ENCODE measurements at places on chromosomes 11 and 22. TPM values are rescaled to one million over a fixed set of nuclear protein-coding genes. Genes with fewer than 3 reads are reported as not detected.

Gene ARHGAP20
- polyA plus RNA-seq: 9.0 TPM

Gene DDTL
- 3.6 TPM for polyA plus RNA-seq

Gene VWA5A
- 122 TPM for polyA plus RNA-seq

Gene LAYN
- 4.6 TPM for polyA plus RNA-seq

Gene IRAG1
- polyA plus RNA-seq: 4.5 TPM

Gene TOB2
- 45.5 TPM for polyA plus RNA-seq

Gene CD3E
- 0.63 TPM for polyA plus RNA-seq

Gene FGF3
- 0.10 TPM for polyA plus RNA-seq

Gene PANX3
- polyA plus RNA-seq: not detected

- DNase-seq: no peak
- no peaks in the 10 kb centered on the region for H3K27me3 ChIP-seq
- H3K4me1 ChIP-seq: no peaks in the 10 kb centered on the region
- no peak overlapping the region for H3K27ac ChIP-seq
- H3K4me3 ChIP-seq: no peak overlapping the region
- no peaks in the 10 kb centered on the region for H3K36me3 ChIP-seq
Measured at GRCh38 chr11:62370743-62371440, 33.6 kb downstream of the ASRGL1 start.

DNA sequence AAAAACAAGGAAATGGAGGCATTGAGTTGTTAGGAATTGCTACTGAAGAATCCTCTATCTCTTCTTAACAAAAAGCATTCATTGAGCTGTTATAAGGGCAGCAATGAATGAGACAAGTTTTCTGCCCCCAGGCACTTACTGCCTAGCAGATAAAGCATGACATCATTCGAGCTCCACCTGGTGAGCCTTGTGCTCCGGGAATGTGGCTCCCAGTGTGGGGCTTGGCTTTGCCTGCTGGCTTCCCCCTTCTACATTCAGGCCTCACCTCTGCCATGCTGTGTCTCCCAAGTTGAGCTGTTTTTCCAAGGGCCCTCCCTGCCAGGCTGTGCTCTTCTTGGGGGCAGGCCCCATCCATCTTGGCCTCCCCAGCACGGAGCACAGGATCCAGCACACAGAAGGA is 56.9 kb upstream of the EIF3D start:
- peaks cover 8% of the 10 kb centered on the region for H3K4me1 ChIP-seq
- no peak for DNase-seq
- no peaks in the 10 kb centered on the region for H3K36me3 ChIP-seq
- H3K4me3 ChIP-seq: no peak overlapping the region
- H3K27me3 ChIP-seq: peaks cover 17% of the 10 kb centered on the region
- no peak overlapping the region for H3K27ac ChIP-seq

DNA sequence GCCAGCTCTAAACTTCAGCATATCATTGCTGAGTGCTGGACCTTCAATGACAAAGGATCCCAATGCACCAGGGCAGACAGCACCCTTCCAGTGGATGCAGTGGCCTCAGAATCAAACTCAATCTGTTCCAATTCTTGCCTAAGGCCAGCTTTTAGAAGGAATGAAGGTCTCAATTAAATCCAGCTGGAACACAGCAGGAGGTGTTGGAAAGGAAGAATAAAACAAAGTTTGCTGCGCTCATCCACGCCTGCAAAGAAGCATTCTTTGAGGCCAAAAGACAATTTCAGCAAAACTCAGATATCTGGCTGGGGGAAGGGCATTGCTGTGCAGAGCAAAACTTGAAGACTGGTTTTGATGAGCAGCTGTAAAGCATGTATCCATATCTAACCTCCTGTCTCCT is 120.7 kb downstream of the CCDC81 start:
- no peaks in the 10 kb centered on the region for H3K27me3 ChIP-seq
- no peak for DNase-seq
- H3K27ac ChIP-seq: no peak overlapping the region
- peaks cover 9% of the 10 kb centered on the region for H3K4me1 ChIP-seq
- no peaks in the 10 kb centered on the region for H3K36me3 ChIP-seq
- no peak overlapping the region for H3K4me3 ChIP-seq

- no peaks in the 10 kb centered on the region for H3K36me3 ChIP-seq
- no peak overlapping the region for H3K4me3 ChIP-seq
- peaks cover 55% of the 10 kb centered on the region for H3K4me1 ChIP-seq
- peak; percentile 69 for DNase-seq
- H3K27me3 ChIP-seq: peaks cover 6% of the 10 kb centered on the region
Measured at GRCh38 chr22:37310815-37311595, 28.7 kb downstream of the CYTH4 start.

GRCh38 chr11:4441515-4441914 is 7.6 kb upstream of the OR52K2 start:
- no peak for DNase-seq
- H3K4me1 ChIP-seq: no peaks in the 10 kb centered on the region
- no peak overlapping the region for H3K27ac ChIP-seq
- no peaks in the 10 kb centered on the region for H3K27me3 ChIP-seq
- H3K36me3 ChIP-seq: no peaks in the 10 kb centered on the region

DNA sequence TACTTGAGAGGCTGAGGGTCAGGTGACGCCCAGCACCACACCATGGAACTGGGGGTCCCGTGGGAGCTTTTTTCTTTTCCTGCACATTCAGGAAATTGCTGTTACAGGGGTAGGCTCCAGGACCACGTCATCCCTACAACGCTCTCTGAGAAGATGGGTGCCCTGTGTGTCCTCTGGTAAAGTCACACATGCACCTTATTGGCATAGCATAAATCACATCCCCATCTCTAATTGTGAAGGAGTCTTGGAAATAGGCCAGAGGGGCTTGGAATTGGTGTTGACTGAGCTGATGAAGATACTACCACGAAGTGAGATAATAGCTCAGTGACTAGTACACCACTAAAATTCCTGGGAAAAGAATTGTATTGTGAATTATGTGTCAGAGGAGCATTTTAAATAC is 57.6 kb downstream of the TNRC6B start:
- no peaks in the 10 kb centered on the region for H3K27me3 ChIP-seq
- H3K36me3 ChIP-seq: peaks cover 11% of the 10 kb centered on the region

DNA sequence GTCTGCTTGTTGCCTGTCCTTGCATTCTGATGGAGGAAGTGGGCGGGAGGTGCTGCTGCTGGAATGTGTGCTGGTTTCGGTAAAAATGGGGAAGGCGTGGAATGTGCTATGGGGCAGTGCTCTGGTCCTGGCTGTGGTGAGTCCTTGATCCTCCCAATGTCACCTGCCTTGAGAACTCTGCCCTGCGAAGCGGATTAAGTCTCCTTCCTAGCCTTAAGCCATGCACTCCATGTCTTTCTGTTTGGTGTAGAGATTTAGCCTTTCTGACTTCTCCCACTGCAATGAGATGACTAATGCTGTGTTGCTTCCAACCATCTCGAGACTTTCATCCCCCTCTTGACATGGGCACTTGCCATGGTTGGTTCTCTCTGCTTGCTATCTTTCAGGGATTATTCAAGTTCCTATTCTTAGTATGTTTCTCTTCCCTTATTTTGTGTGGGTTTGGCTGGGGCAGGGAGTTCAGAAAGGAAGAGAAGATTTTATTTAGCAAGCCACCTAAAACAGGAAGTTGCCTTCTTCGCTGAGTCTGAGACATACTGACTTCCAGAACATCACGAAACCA is 687.9 kb downstream of the NTM start:
- no peaks in the 10 kb centered on the region for H3K27me3 ChIP-seq
- peak; percentile 71 for DNase-seq
- H3K4me3 ChIP-seq: no peak overlapping the region
- peaks cover 8% of the 10 kb centered on the region for H3K4me1 ChIP-seq

DNA sequence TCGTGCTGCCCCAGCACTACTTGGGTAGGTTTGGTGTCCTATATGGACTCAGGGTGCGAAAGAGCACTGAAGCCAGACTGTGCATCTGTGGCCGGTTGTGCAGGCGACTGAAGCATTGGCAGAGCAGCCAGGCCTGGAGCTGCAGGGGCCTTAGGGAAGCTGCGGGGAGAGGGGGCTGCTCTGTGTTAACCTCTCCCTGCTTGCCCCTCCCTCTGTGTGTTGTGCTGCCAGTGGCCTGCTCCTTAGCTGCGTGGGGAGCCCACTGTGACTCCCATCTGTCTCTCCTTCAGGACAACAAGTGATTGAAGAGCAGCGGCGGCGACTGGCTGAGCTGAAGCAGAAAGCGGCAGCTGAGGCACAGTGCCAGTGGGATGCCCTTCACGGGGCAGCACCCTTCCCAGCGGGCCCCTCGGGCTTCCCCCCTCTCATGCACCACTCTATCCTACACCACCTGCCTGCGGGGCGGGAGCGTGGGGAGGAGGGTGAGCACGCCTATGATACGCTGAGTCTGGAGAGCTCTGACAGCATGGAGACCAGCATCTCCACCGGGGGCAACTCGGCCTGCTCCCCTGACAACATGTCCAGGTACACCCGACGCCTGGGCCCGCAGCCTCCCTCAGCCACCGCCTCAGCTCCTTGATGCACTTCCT is 34.3 kb downstream of the TREH start:
- peaks cover 7% of the 10 kb centered on the region for H3K4me1 ChIP-seq
- no peak overlapping the region for H3K4me3 ChIP-seq
- H3K27me3 ChIP-seq: no peaks in the 10 kb centered on the region

DNA sequence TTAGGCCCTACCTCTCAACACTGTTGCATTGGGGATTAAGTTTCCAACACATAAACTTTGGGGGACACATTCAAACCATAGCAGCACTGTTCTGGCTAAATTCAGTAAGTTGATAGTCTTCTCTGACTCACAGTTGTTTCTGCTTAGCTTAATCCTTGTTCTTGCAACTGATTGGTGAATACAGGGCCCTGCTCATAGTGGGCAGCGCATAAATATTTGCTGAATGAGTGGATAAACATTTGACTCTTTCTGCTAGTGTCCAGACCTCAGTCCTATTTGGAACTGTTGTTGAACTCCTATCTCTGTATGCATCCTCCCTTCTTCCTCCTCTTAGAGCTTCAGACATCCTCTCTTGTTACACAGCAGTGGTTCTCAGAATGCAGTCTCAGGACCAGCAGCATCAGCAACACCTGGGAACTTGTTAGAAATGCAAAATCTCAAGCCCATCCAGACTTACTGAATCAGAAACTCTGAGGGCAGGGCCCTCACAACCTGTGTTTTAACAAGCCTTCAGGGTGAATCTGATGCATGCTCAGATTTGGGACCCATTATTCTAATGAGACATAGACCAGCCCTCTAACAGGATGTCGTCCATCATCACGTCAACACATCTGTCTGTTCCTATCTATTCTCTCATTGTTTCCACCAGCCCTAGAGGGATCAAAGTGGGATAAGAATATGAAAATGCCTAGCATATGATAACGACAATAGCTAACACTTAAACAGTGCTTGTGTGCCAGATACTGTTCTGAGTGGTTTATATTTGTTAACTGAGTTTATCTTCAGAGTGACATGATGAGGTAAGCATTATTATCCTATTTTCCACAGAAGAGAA is 22.3 kb downstream of the SPON1 start:
- no peak overlapping the region for H3K4me3 ChIP-seq
- no peaks in the 10 kb centered on the region for H3K36me3 ChIP-seq
- H3K4me1 ChIP-seq: no peaks in the 10 kb centered on the region
- DNase-seq: no peak
- no peaks in the 10 kb centered on the region for H3K27me3 ChIP-seq

- no peak for DNase-seq
- H3K4me1 ChIP-seq: no peaks in the 10 kb centered on the region
- H3K27ac ChIP-seq: no peak overlapping the region
- H3K36me3 ChIP-seq: no peaks in the 10 kb centered on the region
Measured at GRCh38 chr11:125465701-125466100, 30.4 kb downstream of the FEZ1 start.

DNA sequence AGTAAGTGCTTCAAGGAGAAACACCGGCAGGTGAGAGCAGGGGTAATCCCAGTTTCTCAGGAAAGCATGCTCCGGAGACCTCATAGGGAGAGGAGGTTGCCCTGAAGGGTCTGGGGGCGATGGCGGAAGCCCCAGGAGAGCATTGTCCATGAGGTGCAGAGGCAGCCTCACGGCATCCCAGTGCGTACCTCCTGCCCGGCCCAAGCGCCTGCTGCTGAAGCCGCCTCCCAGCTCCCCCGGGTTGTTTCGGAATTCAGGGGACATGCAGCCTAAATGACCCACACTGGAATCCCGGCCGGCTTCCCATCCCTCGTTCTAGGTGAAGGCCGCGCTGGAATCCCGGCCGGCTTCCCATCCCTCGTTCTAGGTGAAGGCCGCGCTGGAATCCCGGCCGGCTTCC is 2.7 kb downstream of the ZBED4 start:
- H3K36me3 ChIP-seq: peaks cover 10% of the 10 kb centered on the region
- H3K4me3 ChIP-seq: no peak overlapping the region
- H3K4me1 ChIP-seq: peaks cover 24% of the 10 kb centered on the region
- DNase-seq: no peak

DNA sequence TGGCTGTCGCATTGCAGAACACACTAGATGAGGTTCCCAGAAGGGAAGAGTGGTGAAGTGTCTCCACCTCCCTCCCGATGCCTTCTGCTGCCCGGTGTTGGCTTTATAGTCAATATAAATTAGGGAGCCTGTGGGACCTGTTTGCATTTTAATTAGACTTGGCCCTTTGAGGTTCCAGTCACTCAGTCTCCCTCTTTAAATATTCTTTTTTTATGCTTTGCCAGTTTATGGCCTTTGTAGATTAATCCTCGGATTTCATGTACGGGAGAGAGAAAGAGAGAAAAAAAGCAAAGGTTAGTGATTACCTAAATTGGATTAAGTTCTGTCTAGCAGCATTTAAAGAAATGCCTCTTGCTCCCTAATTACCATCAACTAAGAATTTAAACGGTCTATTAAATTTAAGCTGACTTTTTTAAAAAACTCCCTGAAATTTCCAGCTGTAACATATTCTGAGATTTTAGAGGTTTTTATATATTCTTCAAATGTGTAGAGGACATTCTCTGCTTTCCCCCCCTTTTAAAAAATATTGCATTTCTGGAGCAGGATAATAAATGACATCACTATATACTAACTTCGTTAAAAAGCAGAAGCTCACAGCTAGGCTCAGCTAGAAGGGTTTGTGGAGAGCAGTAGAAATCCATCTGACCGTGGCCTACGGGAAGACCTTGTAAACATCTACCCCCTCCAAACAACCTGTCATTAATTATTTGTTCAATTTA is 84.4 kb downstream of the PRR5L start:
- H3K27me3 ChIP-seq: peaks cover 26% of the 10 kb centered on the region
- DNase-seq: no peak
- peaks cover 26% of the 10 kb centered on the region for H3K4me1 ChIP-seq
- no peak overlapping the region for H3K27ac ChIP-seq
- H3K36me3 ChIP-seq: no peaks in the 10 kb centered on the region

- peaks cover 15% of the 10 kb centered on the region for H3K36me3 ChIP-seq
- H3K27me3 ChIP-seq: no peaks in the 10 kb centered on the region
Measured at GRCh38 chr11:111814557-111815320, 48.5 kb upstream of the PPP2R1B start.

- H3K4me3 ChIP-seq: no peak overlapping the region
- H3K27me3 ChIP-seq: no peaks in the 10 kb centered on the region
- DNase-seq: no peak
- H3K36me3 ChIP-seq: no peaks in the 10 kb centered on the region
- H3K27ac ChIP-seq: no peak overlapping the region
Measured at GRCh38 chr11:93444617-93445073, 98.5 kb downstream of the SMCO4 start.

- H3K27me3 ChIP-seq: no peaks in the 10 kb centered on the region
- H3K27ac ChIP-seq: no peak overlapping the region
- H3K4me1 ChIP-seq: no peaks in the 10 kb centered on the region
Measured at GRCh38 chr11:34870548-34871196, 45.5 kb downstream of the APIP start.
